Stimulated activated naive CD8-positive, alpha-beta T cell treated with anti-CD3 and anti-CD28 coated beads, Interleukin-15, Interleukin-2, amounts not matched to agents 100 U/mL and 50 U/mL, for 24 hours (primary cell): ENCODE measurements at places on chromosomes 2 and 18.

DNA sequence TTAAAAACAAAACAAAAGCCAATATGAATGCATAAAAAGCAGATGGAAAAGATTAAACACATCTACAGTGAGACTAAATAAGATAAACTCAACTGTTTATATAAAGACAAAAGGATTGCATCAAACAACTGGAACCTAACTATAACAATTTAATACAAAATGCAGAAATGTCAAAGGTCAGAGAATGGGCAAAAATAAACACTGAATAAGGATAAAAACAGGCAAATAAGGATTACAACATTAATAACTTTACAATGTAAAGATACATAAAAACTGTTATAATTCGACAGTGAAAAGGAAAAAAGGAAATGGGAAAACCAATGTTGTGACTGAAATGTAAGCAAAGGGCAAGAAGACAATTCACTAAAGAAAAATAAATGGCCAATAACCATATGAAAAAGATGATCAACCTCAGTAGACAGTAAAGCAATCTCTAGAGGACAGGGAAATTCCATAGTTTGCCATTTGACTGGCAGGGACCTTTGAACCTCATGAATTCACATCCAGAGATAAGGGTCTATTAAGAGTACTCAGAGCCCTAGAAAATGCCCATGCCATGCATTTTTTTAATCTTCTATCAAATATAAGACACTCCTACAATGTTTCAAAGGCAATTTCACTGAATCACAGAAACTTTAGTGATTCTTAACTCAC is 83.7 kb downstream of the TMEM131 start:
- no peak for DNase-seq

DNA sequence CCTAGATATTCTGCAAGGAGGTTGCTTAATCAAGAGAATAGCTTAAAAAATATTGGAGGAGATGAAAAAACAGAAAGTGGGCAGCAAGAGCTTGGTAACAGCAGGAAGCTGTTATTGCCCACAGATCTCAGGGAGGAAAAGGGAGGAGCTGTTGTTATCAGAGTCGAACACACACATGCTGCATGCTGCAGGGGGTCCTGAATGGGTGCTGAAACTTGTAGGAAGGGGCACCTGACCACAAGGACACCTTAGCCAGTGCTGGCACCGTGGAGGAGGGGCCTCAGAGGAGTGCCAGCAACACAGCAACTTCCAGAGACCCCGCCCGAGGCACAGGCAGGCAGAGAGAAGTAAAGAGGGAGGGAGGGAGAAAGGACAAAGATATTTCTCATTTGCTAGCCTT is 332.9 kb downstream of the SOCS6 start:
- no peak for DNase-seq

GRCh38 chr2:219517954-219518778 is 3.9 kb downstream of the ASIC4 start:
- DNase-seq: no peak

DNA sequence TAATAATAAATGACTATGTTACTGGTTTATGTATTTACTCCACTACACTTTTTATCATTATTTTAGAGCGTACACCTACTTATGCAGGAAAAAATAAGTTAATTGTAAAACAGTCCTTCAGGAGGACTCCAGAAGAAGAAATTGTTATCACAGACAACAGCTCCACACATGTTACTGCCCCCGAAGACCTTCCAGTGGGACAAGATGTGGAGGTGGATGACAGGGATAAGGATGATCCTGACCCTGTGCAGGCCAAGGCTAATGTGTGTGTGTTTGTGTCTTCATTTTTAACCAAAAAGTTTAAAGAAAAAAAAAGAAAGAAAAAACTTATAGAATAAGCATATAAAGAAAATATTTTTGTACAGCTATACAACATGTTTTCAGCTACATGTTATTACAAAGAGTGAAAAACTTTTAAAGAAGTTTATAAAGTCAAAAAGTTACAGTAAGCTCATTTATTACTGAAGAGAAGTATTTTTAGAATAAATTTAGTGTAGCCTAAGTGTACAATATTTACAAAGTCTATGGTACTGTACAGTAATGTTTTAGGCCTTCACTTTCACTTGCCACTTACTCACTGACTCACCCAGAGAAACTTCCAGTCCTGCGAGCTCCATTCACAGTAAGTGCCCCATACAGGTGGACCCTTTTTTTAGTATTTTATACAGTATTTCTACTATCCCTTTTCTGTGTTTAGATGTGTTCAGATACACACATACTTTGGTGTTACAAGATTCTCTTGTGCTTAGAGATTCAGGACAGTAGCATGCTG is 7.5 kb downstream of the TGFBRAP1 start:
- DNase-seq: no peak

- DNase-seq: peak; percentile 48
These were observed 13.2 kb downstream of the CNNM4 start for GRCh38 chr2:96773922-96774321.

DNA sequence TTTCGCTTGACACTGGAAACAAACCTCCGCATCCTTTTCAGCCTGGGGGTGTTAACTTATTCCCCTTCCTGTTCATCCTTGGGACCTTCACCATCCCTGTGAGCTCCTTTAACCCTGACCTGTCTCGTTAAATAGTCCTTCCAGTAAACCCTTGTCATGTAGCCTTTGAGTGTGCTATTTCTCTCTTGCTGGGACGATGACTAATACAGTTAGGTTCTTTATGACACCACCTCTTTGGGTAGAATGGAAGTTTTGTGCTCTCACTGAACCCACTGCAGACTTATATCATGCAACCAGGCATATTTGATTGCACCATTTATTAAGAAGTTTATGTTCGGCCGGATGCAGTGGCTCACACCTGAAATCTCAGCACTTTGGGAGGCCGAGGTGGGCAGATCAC is 40.5 kb upstream of the GAREM1 start:
- no peak for DNase-seq

- no peak for DNase-seq
These were observed 138.2 kb upstream of the DNAJC10 start for GRCh38 chr2:182577816-182578215.

GRCh38 chr2:196234672-196235071 is 63.3 kb upstream of the STK17B start:
- peak; percentile 65 for DNase-seq

GRCh38 chr2:67487993-67488392 is 90.9 kb downstream of the ETAA1 start:
- DNase-seq: no peak

GRCh38 chr2:224206816-224207215 is 167.7 kb upstream of the SERPINE2 start:
- no peak for DNase-seq

DNA sequence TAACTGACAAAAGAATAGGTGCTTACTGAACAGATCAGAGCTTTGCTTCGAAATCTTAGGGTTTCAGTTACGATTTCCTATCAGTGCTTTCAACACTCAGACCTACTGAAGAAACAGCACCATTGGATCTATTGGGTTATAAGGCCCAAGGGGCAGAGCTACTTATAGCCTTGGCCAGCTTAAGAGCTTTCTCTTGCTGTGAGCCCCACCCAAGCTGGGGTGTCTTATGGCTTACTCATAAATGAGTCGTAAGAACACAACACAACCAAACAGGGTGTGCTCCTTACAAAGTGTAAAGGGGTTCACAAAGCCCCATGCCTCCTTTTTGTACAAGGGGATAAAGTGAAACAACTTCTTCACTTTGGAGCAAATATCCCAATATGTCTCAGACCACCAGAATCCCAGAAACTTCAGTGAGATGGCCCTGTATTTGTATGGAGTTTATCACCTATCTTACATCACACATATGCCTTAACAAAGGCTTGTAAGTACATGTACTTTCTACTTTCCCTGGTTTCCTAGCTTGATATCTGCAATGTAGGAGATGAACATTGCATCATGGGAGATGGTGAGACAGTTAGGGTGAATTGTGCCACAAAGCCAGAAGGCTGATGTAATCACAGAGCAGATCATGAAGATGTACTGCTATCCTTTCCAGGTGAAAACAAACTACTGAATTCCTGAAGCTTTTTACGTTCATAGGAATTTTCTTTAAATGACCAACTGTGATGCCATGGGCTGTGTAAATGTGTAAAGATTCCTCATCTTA is 115.5 kb upstream of the GLI2 start:
- no peak for DNase-seq

- peak; percentile 43 for DNase-seq
These were observed 44.4 kb downstream of the RPIA start for GRCh38 chr2:88735853-88736252.
